ENCODE measurements at places on chromosomes 6 and 20.

- DNase-seq = no peak
Observed at GRCh38 chr6:15800841-15801617, 138.2 kb upstream of the DTNBP1 start.

DNA sequence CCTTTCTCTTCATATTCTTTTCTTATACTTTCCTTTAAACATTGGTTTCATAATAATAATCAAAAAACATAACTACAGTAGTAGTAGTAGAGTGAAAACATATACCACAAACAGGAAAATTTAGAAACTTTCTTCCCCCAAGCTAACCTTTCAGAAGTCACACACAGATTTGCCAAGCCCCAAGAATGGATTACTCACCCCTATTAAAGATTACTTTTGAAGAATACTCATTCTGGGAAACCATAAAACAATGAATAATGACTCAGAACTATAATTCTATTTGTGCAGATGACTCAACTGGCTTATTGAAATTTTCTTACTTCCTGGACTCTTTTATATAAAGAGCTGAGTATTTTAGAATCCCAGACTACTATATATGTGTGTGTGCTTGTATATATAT lies 119.4 kb upstream of the GJE1 start:
- DNase-seq = no peak

GRCh38 chr20:38239441-38239840 lies 21.1 kb downstream of the KIAA1755 start:
- DNase-seq = no peak

- DNase-seq = no peak
Observed at GRCh38 chr20:8652396-8652795, 416.5 kb upstream of the PLCB4 start.

GRCh38 chr6:103784117-103784516 lies 1075.6 kb downstream of the HACE1 start:
- no peak for DNase-seq

GRCh38 chr6:48928937-48929336 lies 534.1 kb downstream of the MMUT start:
- no peak for DNase-seq

DNA sequence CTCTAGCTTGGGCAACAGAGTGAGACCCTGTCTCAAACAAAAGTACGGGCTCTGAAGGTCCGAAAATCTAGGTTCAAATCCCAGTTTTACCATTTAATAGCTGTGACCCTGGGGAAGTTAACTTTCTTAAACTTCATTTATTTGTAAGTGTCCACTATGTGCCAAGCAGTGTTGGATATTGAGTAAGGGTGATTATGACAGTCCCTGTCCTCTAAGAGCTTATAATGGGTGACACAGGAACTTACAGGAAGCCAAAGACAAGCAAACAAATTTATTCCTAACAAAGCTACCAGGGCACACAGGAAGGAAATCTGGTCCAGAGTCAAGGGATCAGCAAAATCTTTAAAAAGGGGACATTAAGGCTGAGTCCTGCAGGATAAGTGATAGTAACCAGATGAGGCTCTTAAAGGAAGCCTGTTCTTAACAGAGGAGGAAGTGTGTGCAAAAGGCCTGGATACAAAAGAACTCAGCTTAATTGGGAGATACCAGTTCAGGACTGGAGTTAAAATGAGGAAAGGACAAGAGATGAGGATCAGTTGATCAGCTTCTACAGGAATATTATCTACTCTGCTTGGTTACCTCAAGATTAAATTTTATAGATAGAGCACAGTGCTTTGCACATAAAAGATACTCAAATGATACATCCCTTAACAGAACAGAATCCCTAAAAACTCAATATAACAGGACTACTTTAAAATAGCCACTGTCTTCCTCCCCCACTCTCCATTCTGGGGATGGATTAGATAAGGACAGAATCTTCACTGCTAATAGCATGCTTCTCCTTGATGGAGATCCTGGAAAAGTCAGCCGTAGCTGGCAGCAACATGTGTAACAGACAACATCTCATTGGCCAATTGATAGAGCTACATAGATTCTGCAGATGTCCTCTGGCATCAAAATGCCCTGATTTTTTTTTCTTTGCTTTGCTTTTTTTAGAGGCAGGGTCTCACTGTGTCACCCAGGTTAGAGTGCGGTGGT lies 6.1 kb downstream of the SNX3 start:
- DNase-seq = no peak
